HCEC 1CT (cell line): ENCODE measurements at places on chromosomes 13 and 19.

- no peak for DNase-seq
Observed at GRCh38 chr13:71461892-71462291, 405.1 kb downstream of the DACH1 start.

GRCh38 chr19:41913538-41914423 is 14.5 kb downstream of the ERFL start:
- DNase-seq: no peak

DNA sequence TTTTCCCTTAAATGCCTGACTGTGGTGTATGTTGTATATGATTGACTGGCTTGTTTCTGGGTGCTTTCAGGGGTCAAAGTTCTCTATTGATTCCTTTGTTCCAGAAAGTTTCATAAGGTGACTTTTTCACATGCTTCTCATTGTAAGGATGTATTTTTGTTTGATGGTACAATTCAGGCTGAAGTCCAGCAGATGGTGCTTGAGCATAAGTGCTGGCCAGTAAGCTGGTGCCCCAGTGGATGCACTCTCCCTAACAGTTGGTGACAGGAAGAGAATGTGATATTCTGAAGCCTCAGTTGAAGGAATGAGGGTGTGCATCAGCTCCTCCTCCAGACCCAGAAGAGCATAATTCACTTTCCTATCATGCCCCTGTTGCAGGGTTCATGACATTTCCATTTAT is 1941.6 kb upstream of the PRR20A start:
- DNase-seq: no peak

GRCh38 chr19:12794971-12795381 is 3.7 kb downstream of the JUNB start:
- no peak for DNase-seq

DNA sequence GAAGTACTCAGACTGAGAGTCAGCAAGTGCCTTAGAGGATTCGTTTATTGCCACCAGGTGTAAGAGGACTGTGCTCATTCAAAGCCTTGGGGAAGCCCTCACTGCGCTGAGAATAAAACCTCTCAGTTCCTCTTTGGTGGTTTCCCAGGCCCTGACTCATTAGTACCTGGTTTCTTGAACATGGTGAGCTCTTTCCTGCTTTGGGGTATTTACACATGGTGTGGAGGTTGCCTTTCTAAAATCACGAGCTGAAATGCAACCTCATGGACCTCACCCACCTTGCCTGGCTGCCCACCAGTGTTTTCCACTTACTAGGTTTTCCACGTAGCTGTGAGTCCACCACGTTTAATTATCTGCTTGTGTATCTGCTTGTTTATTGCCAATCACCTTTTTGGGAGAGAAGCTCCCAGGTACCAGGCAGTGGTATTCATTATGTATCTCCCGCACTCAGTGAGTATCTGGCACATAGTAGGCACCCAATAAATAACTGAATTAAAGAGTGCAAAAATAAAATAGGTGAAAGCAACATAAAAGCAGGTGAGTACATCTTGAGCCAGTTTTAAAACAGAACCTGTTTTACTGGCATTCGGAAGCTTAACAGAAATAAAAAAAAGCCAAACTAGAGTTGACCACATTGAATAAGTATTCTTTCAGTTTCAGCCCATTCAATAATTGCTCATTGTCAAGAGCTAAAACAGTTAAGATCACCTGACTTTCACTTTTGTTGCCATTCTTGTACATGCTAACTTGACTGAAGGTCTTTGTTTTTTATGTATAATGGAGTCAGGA is 533.0 kb downstream of the MYO16 start:
- no peak for DNase-seq
